ENCODE measurements at places on chromosomes 5 and 9.

- no peak for DNase-seq
These were observed 2.2 kb downstream of the ST6GALNAC6 start for GRCh38 chr9:127897193-127897692.

GRCh38 chr9:117796681-117797080 lies 92.5 kb downstream of the TLR4 start:
- no peak for DNase-seq

GRCh38 chr9:21592063-21592338 lies 109.9 kb upstream of the IFNE start:
- no peak for DNase-seq

GRCh38 chr9:33138768-33139167 lies 28.4 kb downstream of the B4GALT1 start:
- no peak for DNase-seq

DNA sequence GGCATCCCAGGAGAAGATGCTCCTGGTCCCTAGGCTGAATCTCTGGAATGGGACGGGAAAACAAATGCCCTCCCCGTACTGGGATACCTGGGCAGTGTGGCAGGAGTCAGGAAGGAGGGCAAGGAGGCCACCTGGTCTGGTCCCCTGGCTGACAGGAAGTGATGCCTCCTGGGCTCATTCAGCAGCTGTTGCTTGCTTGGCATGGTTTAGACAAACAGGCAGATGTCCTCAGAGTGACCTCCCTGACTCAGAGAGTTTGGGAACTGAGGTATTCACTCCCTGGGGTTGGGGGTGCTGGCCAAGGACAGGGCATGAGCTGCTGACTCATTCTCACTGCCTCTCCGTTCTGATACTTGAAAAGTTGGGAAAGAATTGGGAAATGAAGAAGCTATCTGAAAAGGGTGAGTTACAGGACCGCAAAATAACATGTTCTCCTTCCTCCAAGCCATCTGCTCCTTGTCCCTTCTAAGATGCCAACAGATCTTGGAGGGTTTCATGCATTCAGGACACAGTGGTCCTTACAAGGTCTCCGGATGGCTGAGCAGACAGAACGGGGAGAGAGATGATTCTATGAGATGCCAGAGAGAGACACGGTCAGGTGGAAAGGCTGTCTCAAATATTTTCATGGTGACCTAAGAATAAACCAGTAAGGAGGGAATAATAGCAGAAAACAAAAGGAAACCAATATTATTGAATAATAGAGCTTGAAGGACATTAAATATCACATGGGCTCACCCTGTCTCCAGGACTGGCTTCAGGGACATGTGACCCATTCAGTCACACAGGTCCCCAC lies 534.5 kb downstream of the BNC2 start:
- no peak for DNase-seq

DNA sequence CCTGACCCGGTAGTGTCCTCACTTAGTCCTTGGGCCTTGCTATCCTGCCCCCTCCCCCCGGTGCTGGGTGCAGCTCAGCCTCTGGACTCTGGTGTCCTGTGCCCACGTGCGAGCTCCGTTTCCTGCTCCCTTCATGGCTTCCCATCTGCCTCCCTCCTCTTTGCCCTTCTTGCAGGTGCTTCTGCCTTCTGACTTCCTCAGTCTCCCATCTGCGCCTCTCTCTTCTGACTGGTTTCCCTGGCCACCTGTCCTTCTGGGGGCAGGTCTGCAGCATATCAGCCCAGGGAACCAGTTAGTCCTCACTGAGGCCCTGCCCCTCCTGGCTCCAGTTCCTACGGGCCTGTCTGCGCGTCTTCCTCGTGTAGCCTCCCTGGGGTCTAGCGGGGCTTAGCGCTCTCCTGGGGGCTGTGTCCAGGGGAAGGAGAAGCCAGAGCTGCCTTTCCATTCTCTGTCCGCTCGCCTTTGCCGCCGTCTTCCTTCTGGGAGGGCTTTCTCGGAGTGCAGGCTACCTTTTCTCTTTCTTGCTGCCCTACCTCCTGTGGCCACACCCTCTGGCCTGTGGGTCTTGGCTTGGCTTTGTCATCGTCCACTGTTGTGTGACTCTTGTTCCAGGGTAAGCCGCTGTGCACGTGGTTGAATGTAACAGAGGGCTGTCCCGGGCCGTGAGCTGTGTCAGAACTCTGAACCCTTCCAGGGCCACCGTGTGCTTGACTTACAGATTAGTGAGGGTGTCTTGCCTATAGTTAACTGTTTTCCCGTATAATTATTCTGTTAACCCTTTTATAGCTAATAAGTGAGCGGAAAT lies 51.8 kb downstream of the EHMT1 start:
- no peak for DNase-seq

- DNase-seq, result no peak
These were observed 43.5 kb downstream of the SLC12A7 start for GRCh38 chr5:1068204-1068894.

- DNase-seq, result no peak
These were observed 130.9 kb downstream of the DIRAS2 start for GRCh38 chr9:90511711-90512110.

DNA sequence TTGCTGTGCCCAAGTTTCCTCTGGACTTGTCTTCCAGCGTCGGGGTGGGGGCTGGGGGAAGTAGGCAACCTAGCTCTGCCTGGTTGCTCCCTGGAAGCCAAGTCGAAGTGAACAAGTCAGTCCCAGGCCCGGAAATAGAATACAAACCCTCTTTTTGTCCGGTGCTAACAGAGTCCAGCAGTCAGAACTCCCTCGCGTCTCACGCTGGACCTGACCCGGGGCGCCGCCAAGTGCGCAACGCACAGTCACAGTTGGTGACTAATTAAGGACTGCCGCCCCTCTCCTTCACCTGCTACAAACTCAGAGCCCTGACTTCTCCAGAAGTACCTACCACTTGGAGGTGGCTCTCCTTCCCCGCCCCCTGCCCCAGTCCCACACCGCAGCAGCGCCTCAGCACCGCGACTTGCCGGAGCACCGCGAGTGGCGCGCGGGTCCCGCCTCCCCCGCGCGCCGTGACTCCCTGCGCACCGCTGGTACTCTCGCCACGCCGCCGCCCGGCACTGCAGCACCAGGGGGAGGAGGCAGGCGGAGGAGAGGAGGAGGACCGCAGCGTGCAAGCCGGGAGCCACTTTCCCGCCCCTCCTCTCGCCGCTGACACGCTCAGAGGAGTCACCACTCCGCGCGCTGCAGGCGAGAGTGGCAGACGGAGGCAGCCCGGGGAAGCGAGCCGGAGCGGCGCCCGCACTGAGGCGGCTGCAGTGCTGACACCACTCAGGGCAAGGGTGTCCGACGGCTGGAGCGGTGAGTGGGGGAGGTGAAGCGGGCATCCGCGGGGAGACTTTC lies at the start of gene SV2C:
Gene SV2C, plus strand, starts transcription at position 612 of the 783 bp plus-strand sequence. CDS start 48,368 bp downstream, outside the sequence.
- peak; percentile 30 for DNase-seq

- no peak for DNase-seq
These were observed 35.9 kb upstream of the PCSK1 start for GRCh38 chr5:96468956-96469355.

DNA sequence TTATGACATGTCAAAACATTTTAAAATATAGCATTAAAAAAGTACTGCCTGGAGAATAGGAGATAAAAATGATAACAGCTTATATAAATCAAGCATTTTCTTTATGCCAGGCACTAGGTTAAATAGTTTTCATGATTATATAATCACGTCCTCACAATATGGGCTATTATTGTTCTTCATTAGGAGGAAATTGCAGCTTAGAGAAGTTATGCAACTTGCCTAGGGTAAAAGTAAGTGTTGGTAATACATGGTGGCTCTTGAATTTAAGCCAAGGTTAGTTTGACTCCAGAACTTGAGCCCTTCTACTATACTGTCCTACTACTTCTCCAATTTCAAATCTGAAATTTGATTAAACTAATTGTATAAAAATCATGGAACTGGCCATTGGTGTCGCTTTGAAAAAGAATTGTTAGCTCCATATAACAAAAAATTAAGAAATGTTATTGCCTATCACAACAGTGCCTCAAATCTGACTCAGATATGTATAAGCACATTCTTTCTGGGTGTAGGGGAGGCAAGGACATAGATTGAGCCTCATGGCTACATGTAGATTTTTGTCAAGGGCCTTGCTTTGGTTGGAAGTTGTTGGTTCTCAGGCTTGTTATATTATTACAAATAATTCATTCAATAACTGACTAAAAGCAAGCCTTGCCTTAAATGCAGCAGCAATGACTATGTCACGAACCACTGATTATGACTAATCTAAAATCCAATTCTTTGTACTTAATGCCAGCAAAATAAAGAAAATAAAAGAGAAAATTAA lies 223.5 kb upstream of the DAB2 start:
- DNase-seq, result no peak

DNA sequence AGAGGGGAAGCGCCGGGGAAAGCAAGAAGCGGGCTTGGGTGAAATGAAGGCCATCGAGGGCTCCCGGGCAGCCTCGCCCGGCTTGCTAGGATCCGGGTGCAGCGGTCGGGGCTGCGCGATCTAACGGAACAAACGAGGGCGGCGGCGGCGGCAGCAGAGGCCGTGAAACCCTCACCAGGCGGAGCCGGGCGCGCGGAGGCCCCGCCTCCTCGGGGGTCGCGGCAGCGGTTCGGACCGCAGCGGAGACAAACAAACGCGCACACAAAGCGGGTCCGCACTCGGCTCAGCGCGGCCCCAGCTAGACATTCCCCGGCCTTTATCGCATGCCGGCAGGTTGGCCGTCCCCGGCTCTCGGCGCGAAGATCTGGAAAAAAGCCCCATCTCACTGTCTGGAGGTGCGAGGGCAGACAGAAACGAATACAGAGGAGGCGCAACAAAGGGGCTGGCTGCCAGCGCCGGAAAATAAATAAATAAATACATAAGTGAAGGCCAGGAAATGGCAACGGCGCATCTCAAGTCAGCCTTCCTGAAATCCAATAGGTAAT lies 10.5 kb upstream of the TRIM36 start:
- DNase-seq, result no peak

GRCh38 chr5:141492168-141492885 lies 3.4 kb downstream of the PCDHGC5 start:
- DNase-seq, result peak; percentile 48

DNA sequence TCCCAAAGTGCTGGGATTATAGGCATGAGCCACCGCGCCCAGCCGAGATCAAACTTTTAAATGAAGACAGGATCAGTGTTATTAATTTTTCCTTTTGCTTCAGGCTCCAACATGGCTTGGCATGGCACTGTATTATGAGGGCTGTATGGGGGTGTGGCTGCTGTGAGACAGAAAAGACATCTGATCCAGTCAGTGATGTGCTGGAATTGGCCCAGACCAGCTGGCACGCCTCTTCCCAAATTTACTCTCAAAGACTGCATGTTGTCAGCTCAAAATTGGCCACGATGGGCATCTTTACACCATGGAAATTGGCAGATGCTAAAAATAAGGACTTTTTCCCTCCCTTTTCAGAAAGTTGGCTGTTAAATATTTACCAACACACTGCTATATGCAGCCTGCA lies 12.1 kb upstream of the COL27A1 start:
- no peak for DNase-seq

DNA sequence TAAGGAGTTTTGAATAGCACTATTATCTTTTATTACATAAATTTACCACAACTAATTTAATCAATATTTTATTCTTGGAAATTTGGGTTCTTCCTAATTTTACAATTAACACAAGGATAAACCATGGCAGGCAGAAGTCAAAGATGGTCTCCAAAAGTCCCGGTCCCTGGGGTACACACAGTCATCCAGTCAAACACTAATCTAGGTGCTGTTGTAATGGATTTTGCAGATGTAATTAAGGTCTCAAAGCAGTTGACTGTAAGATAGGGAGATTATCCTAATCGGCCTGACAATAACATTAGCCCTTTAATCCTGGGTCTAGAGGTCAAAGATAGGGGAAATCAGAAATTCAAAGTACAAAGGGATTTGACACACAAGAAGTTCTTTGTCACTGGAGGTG lies 57.5 kb upstream of the HTR1A start:
- DNase-seq, result no peak

DNA sequence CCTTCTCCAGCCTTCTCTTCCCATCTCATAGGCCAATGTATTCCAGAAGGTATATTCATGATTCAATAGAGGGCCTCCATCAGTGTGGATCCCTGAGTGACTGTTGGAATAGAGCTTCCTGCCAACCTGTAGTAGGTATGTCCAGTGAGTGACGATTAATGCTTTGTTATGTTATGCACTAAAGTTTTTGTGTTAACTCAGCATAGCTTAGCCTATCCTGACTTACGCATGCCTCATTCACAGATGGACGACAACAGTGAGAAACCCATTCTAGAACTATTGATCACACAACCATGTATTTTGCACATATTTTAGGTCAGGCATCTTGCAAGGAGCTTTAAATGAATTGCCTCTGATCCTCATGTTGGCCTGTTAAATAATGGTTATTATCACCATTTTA lies 225.5 kb upstream of the TRIM32 start:
- no peak for DNase-seq

Measured in GM12892 (cell line).